ENCODE measurements at places on chromosomes 11 and 22.

- DNase-seq, result no peak
These were observed 121.0 kb upstream of the FGF3 start for GRCh38 chr11:69940246-69940610.

DNA sequence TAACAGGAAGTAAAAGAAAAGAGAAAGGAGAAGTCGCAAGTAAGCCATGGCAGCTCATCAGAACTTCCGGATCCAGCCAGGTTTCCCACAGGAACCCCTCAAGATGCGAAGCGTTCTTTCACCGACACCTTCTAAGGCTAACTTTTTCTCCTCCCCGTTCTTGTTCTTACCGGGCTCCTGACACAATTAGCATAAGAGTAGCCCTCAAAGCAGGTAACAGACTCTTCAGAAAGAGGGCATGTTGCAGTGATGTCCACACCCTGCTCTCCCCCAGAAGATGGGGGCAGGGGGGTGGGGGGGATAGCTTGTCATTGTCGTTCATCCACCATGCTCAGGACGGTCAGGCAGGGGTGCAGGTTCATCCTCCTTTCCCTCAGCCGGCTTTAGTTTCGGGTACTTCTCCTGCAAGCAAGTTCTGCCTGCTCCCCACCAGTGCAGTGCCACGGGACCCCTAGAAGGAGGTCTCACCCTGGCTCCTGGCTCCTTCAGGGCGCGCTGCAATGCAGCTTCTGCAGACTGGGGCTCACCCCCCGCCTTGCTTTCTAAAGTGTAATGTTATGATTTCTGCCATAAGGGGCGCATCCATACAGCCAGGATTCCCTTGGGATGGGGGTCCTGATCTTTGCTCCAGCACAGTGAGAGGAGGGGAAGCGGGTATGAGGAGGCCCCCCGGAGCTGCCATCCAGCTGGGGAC lies 2.3 kb downstream of the OPCML start:
- DNase-seq, result no peak

- no peak for DNase-seq
These were observed 2.9 kb downstream of the FAM111A start for GRCh38 chr11:59145534-59145933.

- DNase-seq, result no peak
These were observed 49.4 kb downstream of the MAML2 start for GRCh38 chr11:96293598-96294021.

DNA sequence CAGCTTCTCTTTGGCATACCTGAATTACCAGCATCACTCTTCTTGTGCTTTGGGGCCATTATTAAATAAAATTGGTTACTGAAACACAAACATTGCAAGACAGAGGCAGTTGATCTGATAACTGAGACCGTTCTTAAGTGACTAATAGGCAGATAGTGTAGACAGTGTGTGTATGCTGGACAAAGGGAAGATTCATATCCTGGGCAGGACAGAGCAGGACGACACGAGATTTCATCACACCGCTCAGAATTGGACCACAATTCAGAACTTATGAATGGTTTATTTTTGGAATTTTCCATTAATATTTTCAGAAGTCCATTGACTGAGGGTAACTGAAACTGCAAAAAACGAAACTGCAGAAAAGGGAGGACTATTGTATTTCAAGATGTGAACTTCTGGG lies 68.6 kb downstream of the LDLRAD3 start:
- DNase-seq, result no peak

DNA sequence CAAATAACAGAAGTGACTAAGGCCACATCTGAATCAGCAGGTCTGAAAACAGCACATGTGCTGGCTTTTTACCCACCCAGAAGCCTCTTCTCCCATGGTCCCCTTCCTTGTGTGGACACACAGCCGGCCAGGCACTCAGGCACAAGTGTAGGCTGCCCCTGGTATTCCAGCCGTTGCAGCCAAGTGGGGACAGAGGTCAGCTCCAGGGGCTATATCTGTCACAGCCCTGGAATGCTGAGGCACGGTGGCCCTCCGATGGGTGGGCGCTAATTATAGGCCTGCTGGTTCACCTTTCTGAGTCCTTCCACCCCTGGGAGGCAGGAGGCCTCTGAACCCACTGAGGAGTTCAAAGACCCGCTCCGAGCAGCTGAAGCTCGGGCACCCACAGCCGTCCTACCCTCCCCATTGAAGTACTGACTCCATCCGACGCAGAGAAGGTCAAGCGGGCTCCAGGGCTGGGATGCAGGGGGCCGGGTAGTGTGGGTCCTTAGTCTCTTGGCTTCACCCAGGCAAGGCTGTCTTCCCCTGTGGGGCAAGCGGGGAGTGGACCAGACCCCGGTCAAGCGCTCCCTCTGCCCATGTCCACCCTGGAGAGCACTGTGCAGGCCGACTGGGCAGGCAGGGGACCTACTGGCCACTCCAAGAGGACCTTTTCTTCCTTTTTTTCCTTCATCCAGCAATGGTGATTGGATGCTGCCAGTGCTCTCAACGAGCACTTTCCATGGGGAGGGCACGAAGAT lies 14.3 kb downstream of the FGF3 start:
- DNase-seq, result no peak

DNA sequence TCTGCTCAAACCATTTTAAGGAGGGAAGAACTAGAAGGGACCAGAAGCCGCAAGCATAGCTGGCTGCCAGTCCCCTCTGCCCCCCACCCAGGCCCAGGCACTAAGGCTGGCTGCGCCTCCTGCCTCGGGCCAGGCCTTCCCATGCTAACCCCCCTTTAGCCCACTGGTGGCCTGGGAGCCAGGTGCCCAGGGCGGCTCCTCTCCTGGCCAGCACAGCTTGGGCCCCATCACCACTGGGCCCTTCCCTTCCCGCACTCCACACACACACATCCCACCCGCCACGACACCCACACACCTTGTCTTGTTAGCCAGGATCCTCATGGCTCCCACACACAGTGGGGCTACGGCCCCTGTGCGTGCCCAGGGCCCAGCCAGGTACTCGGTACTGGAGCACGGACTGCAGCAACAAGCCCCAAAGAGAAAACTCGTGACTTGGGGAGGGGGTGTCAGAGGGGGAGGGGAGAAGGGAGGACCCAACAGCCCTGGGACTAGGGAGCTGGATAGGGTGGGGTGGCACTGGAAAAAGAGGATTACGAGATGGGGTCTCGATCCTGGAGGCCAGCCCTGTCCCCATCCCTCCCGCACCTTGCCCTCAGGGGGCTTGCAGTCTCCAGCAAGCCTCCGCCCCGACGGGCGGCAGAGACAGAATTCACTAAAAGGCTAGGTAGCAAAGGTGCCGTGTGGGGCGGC lies 16.0 kb downstream of the BCL9L start:
- no peak for DNase-seq

DNA sequence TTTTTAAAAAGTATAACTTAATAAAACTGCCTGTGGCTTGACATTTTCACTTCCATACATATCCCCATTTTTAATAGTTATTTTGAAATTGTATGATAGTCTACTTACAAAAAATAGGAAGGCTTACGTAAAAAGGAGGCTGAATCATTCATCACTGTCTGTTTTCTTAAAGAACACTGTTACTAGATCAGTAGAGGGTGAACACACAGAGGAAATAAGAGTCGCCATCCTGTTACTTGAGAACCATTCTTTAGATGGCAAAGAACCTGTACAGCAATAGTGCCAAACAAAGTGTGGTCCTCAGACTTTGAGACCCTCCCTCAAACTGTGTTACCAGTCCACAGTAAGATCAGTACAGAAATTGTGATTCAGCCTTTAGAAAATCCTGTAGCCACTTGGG lies 180.7 kb downstream of the PGR start:
- DNase-seq, result no peak

GRCh38 chr11:119424276-119424675 lies 1.3 kb upstream of the THY1 start:
- no peak for DNase-seq

DNA sequence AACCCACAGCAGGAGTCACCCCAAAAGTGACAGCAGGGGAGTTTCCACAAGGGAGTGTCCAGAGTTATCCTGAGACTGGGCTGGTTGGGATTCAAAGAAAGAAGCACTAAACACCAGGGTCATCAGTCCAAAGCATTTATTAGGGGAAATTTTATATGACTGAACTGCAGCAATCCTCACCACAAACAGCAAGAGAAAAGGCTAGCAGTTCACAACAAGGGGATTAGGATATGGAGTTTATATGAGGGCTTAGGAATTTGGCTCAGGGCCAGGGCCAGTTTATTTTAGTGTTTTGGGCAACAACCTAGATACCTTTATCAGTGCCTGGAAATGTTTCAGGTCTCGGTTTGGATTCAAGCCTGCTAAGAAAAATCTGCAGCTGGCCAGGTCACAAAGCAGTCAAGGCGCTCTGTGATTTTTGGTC lies 4.6 kb upstream of the TMEM126A start:
- DNase-seq, result no peak

GRCh38 chr22:28935140-28935539 lies 51.8 kb downstream of the ZNRF3 start:
- no peak for DNase-seq

DNA sequence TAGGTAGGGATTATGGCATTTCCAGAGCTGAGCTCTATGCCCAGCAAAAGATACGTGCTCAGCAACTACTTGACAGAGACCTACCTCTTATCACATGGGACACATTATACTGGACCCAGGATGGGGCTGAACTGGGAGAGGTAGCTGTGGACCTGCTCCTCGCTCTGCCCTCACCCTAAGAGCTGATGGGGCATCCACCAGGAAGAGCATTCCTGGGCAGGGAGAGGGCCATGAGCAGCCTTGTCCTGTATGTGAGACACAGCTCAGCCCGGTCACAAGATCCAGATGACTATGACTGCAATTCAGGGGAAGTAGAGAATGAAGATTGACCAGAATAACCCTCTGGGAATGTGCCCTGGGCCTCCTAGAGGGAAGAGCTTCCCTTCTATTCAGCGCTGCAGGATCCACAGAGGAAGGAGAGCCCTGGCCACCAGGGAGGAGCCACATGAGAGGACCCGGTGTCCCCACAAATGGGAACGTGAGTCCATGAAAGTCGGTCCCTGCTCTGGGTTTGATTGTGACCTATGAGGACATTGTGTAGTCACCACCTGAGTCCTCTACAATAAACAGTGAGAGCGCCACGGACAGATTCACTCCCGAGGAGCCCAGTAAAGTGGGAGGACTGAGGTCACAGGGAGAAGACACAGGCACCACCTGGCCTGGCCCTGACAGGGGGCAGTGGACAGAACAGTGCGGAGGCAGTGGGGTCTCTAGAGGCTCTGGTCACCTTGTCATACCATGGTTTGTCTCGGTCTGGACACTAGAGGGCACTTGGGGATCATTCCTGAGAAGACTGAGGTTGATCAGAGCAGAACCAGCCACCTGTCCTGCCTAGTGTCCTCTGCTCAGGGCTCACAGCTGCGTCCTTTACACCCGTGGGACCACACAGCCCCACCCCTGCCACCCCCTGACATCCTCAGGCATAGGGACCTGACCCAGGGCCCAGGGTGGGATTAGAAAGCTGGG lies 99.5 kb downstream of the ZNF280B start:
- no peak for DNase-seq

DNA sequence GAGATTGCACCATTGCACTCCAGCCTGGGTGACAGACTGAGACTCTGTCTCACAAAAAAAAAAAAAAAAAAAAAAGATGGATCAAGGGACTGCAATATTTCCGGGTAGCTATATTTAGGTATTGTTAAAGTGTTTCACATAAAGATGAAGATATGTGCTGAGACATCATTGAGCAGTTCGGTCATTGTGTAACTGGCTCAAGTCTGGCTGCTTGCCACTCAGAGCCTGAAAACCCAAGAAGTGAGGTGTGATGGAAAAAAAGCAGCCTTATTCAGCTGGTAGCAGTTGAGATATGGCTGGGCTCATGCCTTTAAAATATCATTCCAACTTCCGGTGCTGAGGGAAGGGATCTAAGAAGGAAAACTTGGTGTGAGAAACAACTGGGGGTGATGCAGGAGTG lies 46.9 kb downstream of the LUZP2 start:
- no peak for DNase-seq

Measured in activated naive CD4-positive, alpha-beta T cell treated with anti-CD3 and anti-CD28 coated beads, Interleukin-2, amount 10 ng/mL, durations not matched to agents 7 days and 5 days (primary cell).